Hematopoietic multipotent progenitor cell treated with erythropoietin and hydrocortisone succinate and interleukin-3 and kit ligand, for 15 days (in vitro differentiated cells): ENCODE measurements at places on chromosomes 3 and 15.

DNA sequence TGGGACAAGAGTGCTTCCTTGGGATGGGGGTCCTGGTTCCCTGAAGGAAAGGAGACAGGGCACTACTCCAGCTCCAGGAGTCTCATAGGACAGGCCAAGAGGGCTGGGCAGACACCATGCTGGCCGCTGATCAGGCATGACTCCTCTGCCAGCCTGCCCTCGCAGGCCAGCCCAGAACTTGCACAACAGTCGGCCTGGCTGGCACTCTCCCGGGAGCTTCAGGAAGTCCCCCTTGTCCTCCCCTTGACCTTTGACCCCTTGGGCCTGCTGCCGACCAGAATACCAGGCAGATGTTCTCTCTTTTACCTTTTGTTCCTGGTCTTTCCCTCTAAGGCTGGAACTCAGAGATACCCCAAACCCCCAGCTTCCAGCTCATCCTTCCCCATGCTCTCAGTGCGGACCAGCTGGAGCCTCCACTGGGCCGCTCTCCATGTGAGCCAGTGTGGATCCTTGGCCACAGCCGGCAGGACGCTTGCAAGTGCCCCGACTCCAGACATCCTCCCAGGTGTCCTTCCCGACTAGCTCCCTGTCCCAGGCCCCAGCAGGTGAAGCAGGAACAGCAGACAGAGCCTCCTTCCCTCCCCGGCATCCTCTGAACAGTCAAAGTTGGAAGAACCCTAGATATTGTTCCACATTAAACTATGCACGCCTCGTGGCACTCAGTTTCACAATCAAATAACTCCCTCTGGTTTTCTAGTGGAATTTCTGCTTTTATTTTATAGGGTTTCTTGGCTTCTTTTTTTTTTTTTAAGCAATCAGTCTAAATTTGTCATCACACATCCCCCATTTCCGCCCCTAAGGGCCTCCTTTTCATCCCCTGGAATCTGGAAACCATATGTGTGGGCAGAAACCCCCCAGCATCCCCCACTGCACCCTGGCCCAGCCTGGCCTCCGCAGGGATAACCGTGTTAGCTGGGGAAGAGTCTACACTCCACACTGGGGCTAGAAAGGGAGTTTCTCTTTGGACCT lies 15.7 kb downstream of the VPS18 start:
- DNase-seq: no peak

DNA sequence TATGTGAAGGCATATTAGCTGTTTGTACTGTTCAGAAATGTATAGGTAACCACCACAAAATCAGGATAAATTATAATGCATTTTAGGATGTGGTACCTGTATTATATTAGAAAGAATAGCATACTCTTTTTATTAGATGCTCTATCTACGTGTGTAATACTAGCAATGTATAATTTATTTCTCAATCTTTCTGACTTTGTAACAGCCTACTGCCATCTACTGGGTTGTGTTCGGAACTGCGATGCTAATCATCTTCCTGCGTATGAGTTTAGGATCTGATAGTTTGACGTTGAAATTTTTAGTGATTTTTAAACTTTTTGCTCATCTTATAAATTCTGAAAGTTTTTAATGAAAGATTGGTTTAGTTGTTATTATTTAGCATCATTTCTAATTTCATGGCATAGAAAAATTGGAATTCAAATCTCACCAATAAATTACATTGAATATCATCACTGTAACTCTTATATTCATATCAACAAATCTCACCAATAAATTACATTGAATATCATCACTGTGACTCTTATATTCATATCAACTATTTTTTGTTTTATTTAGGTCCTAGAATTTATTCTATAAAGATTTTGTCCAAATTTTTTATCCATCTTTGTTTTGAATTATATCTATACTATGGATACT lies 322.7 kb upstream of the ZNF717 start:
- DNase-seq: no peak

DNA sequence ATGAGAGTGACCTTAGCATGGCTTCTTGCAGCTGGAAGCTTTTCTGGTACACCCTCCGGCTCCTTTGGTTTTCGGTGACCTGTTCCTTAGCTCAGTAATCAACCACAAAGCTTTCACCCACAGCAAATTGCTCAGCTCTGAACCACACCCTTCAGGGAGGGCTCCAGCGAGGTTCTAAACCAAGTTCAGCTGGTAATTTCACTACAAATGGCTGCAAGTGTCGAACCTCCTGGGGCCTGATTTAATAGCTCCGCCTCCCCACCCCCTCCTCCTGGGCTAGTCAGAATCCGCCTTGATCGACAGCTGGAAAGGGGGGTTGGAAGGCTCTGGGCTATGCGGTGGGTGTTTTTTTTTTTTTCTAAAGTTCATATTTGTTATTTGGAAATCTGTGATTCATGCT lies 150.9 kb upstream of the MCTP2 start:
- DNase-seq: no peak

GRCh38 chr3:120227710-120228347 lies 57.2 kb downstream of the GPR156 start:
- no peak for DNase-seq

DNA sequence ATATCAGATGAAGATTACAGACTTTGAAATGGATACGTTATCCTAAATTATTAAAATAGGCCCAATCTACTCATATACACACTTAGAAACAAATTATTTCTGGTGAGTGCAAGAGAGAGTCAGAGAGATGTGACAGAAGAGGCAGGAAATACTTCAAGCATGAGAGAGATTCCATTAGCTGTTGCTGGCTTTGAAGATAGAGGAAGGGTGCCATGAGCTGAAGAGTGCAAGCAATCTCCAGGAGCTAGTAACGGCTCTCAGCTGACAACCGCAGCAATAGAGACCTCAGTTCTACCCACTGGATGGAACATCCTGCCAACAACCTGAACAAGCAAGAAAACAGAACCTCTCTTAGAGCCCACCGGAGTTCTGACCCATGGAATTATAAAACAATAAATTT lies 270.7 kb upstream of the SLITRK3 start:
- no peak for DNase-seq

GRCh38 chr3:14925729-14926591 lies 21.4 kb upstream of the NR2C2 start:
- DNase-seq: peak; percentile 70

GRCh38 chr3:4401441-4401840 lies 65.6 kb downstream of the SUMF1 start:
- DNase-seq: no peak

DNA sequence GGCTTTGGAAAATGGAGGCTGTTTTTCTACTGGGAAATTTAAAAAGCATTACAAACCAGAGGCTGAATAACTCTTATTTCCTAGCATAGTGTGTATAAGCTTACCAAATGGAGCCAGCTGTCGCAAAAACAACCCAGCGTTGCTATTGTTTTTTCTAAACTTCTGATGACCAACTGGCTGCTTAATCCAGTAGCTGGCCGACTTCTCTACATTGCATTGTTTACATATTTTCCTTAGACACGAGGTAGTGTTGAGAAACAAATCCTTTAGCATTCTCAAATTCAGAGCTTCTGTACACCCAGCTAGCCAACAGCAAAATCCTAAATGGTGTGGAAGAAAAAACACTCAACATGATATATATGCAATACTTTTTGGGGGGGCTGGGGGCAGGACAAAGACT lies 161.0 kb upstream of the ADAMTS9 start:
- DNase-seq: no peak

DNA sequence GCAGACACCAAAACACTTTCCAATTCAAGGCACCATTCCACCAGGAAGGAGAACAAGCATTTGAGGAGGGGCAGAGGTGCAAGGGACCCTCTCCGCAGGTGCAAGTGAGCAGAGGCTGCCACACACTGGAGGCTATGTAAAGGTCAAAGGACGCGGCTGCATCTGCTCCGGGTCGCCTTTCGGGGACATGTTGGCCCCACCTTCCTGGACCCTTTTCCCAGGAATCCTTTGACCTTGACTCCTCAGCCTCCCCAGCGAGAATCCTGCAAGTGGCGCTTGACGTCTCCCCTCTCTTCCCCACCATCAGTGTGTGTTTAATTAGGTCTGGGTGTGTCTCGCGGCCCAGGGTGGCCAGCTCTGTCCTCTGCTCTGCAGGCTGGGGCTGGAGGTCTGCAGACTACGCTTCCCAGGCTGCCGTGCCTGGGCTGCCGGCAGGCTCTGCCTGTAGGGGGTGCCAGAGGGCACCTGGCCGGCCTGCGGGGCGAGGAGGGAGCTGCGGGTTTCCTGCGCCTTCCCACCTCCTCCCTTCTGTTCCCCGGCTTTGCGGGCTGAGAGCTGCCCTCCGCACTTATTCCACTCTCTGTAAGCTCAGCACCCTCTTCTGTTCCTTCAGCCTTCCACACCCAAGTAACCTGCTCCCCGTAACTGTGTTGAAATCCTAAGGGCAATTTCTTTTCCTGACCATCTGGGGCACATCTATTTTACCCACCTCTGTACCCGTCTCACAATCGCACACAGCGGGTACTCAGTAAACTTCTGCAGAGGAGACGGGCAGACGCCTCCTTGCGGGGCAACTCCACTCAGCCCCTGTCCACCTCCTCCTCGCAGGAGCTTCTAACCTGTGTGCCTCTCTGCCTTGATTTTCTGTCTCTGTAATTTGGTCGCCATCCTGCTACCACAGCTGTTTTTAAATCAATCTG lies 129.8 kb downstream of the NSMCE3 start:
- DNase-seq: peak; percentile 9

DNA sequence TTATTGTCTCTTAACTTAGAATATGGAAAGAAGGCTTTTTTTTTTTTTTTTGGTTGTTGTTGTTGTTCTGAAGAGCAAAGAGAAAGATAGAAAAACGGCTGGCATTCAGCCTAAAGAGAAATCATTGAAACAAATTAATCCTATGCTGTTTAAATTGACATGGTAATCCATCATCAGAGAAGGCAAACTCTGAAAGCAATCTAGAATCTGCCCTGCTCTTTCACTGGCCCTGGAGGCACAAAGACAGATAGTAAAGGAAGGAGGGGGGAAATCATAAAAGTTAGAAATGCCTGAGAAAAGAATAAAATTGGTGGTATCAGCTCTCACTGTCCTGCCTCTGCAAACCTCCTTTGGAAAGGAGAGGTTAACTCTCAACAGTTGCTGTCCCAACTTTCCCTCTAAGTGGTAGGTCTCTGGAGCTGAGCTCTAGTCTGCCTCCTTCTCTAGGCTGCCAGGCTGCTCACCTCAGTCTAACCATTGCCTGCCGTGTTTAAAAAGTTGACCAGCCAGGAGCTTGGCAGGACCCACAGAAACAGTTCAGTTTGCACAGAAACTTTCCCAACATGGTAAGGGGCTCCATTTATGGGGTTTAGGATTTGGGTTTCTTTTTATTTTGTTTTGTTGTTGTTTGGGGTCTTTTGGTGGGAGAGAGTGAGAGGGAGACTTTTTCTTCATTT lies 13.4 kb upstream of the NR2F2 start:
- no peak for DNase-seq
